ENCODE measurements at places on chromosomes 11 and 22.

DNA sequence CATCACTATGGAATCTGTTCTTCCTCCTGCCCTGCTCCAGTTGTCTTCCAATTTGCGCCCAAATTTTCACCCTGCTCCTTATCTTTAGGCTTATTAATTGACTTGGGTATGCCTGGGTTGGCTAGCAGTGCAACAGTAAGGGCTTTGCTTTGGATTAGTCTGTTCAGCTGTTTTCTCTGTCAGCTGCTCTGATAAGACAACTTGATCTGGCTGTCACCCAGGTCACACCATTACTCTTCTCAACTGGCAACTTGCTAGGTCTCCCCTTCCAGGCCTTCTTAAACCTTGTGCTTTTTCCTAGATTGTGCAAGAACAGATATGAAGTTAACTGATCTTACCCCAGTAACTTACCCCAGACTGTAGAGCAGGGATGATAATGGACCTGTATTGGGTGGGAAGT lies 357.8 kb upstream of the LARGE1 start:
- DNase-seq = no peak

DNA sequence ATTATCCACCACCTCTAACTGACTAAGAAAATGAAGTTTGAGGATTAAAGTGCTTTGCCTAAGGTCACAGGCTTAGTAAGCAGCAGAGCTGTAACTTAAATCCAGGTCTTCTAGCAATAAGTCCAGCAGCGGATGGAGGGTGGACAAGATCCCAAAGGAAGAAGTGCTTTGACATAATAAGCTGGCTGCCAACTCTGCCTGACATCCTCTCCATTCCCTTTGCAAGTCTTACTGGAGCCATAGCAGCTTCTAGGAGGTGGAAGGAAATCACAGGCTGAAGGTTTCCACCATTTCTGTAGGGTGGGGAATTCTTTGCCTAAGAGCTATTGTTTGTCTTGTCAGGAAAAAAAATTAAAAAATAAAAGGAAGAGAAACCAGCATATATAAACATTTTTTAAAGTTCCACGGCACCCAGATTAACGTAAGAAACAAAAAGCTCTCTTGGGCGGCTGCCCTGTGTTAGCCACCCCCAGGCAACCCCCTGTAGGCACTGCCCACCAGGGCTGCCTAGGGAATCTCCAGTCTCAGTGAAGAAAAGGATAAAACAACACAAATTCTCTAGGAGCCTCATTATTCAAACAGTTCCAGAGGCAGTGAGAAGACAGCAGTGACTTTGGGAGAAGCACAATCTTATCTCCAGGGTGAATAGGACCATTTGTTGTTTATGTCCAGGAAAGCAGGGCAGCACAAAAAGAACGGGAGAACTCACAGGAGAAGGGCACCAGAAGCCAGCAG lies 380.8 kb upstream of the CADM1 start:
- DNase-seq = no peak

DNA sequence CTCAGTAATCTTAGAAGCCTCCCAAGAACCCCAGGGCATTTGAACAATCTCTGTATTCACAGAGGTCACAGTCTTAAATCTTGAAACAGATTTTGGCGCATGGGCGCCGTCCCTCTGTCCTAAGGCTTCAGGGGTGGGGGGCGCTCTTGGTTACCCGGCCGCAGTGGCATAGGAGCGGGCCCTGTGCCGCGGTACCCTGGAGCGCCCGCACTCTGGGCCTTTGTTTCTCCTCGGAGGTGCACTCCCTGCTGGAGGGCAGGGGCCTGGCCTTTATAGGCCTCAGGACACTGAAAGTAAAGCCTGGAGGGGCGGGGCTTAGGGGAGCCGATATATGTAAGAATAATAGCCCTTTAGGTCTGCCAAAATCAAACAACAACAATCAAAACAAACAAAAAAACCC lies 197.3 kb upstream of the FOLH1 start:
- DNase-seq = peak; percentile 1

DNA sequence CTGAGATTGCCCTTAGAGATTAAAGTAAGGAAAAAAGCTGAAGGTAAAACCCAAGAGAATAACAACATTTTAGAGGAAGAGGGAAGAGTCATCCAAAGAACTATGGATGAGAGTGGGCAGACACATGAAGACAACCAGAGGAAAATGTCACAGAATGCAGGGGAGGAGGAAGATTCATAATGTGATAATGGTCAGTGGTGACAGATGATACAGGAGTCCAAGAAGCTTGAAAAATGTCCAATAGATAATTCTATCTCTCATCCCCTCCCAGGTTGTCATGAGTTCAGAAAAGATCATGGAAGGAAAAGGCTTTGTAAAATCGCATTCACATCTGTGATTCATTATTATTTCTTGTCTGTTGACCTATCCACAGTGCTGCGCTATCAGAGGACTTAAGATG lies 282.3 kb upstream of the CCDC90B start:
- DNase-seq = no peak

GRCh38 chr22:35580351-35581022 lies 36.6 kb downstream of the MB start:
- no peak for DNase-seq

- DNase-seq = no peak
Observed at GRCh38 chr11:62892077-62892922, 11.6 kb downstream of the SLC3A2 start.

GRCh38 chr11:124837491-124837856 lies 27.8 kb upstream of the ROBO3 start:
- DNase-seq = peak; percentile 88

DNA sequence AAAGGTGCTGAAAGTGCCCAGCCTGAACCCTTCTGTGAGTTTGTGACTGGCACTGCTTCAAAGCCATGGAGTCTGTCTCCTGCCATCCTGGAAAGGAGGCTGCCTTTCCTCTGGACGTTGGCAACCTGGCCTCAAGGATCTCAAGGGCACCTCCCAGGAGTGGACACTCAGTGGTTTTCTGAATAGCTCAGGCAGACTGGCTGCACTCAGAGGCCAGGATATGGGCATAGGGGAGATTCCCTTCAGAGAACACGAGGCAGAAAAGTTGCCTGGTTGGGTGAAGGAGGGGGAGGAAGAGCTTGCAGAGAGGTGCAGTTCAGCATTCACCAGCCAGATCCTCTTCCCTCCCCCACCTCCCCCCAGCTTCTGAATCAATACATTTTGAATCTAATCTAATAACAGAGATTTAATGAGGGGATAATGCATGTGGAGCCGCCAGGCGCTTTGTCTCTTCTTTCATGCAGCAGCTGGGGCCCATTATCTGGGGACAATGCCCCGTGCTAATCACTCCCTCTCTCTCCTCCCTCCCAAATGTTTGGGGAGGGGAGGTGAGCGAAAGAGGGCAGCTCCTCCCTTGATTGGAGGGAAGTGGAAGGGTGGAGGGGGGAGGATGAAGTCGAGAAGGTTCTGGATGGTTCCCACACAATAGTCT lies 17.7 kb downstream of the HTR3A start:
- DNase-seq = peak; percentile 36

- DNase-seq = no peak
Observed at GRCh38 chr11:43898574-43898973, 17.9 kb downstream of the ALKBH3 start.

DNA sequence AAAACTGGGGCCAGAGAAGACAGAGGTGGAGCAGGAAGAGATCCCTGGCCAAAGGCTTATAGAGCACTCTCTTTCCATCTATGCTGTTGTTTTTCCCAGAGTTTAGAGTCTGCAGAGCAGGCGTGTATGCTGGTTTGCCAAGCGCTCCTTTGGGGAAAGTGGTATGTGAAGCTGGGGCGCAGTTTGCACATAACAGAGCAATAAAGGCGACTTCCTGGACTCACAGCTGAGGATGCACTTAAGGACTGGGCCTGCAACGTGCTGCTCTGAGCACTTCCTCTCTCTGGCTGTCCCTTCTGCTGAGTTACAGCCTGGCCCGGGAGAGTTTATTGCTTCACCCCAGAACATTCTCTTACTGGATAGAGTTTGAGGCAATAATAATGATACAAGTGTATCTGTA lies 41.7 kb downstream of the THAP12 start:
- DNase-seq = no peak

GRCh38 chr11:3982431-3982830 lies 112.2 kb upstream of the RRM1 start:
- no peak for DNase-seq

DNA sequence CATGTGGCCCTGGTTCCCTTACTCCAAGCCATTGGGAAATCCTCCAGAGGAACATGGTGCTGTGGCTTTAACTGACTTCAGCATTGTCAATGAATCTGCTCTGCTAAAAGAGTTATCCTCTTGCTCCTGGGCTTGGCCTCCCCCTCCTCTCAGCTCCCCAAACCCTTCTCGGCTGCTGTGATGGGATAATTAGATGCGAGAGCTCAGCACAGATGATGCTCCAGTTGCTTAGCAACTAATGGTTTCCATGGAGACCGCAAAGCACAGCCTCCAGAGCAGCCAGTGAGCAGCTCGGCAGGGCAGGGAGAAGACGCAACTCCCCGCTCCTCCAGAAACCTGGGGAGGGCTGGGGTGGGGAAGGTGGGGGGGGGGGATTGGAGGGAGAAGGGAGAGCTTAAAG lies 2.8 kb upstream of the UPK2 start:
- DNase-seq = peak; percentile 92

GRCh38 chr11:57502376-57502775 lies 13.1 kb downstream of the SLC43A1 start:
- no peak for DNase-seq

GRCh38 chr11:73141309-73142127 lies 600 bp downstream of the FCHSD2 start:
- peak; percentile 80 for DNase-seq

All from GM23338 (cell line).